Activated naive CD8-positive, alpha-beta T cell treated with anti-CD3 and anti-CD28 coated beads, Interleukin-2, amount 50 U/mL, for 24 hours (primary cell): ENCODE measurements at places on chromosomes 2 and 18.

GRCh38 chr2:40554665-40555294 lies 102.9 kb upstream of the SLC8A1 start:
- peaks cover 1% of the 10 kb centered on the region for H3K27me3 ChIP-seq
- peak; percentile 62 for DNase-seq
- no peaks in the 10 kb centered on the region for H3K4me1 ChIP-seq
- H3K27ac ChIP-seq: no peak overlapping the region

- H3K36me3 ChIP-seq: peaks cover 4% of the 10 kb centered on the region
- no peaks in the 10 kb centered on the region for H3K27me3 ChIP-seq
- peaks cover 38% of the 10 kb centered on the region for H3K4me1 ChIP-seq
- no peak for DNase-seq
Observed at GRCh38 chr2:239238839-239239606, 161.8 kb downstream of the HDAC4 start.

- H3K27me3 ChIP-seq: peaks cover 2% of the 10 kb centered on the region
- H3K4me1 ChIP-seq: peaks cover 16% of the 10 kb centered on the region
- H3K36me3 ChIP-seq: peaks cover 3% of the 10 kb centered on the region
- DNase-seq: no peak
Observed at GRCh38 chr2:8244639-8245038, 437.2 kb upstream of the ID2 start.

DNA sequence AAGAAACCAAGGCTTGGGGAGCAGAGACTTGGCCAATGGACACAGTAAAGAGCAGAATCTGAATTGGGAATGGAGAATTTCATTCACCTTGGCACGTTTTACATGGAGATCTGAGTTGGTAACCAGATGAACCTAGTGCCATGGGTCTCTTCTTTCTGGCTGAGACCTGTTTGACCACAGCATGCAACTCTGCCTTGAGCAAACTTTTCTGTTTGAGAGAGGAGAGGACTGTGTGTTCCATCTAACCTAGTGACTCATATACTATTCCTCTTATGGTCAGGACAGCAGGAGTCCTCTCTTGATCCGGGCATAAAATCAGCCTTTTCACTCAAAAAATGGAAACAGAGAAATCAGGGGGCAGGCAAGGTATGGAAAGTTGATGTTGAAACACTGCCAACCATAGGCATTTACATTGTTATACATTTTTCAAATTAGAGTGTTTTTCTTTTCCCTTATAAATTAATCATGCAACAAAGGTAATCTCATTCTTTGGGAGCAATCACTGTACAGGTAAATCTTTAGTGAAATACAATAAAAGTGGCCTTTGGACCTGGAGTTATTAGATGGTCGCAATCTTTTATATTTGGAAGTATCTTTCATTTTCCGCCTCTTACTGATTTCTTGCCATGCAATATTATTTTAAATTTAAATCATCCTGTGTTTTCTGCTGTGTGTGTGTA lies 86.7 kb downstream of the NRP2 start:
- no peak for DNase-seq
- H3K36me3 ChIP-seq: no peaks in the 10 kb centered on the region
- H3K4me3 ChIP-seq: no peak overlapping the region
- H3K27ac ChIP-seq: no peak overlapping the region
- peaks cover 9% of the 10 kb centered on the region for H3K4me1 ChIP-seq
- peaks cover 34% of the 10 kb centered on the region for H3K27me3 ChIP-seq

GRCh38 chr2:74887960-74888700 lies 54.2 kb downstream of the HK2 start:
- no peaks in the 10 kb centered on the region for H3K27me3 ChIP-seq
- peaks cover 78% of the 10 kb centered on the region for H3K36me3 ChIP-seq
- no peaks in the 10 kb centered on the region for H3K4me1 ChIP-seq
- H3K4me3 ChIP-seq: no peak overlapping the region
- DNase-seq: no peak

- DNase-seq: no peak
- H3K27ac ChIP-seq: no peak overlapping the region
Observed at GRCh38 chr2:151083856-151084795, 177.5 kb downstream of the RBM43 start.

DNA sequence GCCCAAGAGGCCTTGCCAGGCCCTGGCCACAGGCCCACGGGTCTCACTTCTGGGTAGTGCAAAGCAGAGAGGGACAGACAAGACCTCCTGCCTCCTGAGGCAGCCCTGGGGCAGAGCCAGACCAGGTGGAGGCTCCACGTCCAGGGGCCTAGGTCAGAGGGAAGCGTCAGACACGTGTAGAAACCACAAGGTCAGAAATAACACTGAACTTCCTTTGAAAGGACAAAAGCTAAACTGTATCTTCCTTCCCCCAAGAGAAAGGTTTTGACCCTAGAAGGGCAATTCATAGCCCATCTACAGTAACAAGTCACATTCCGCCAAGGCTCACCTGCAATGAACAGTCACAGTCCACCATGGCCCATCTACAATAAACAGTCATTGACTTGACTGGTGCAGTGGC lies 17.9 kb downstream of the SDC1 start:
- H3K4me1 ChIP-seq: no peaks in the 10 kb centered on the region
- H3K27me3 ChIP-seq: no peaks in the 10 kb centered on the region
- no peaks in the 10 kb centered on the region for H3K36me3 ChIP-seq
- H3K27ac ChIP-seq: no peak overlapping the region
- no peak for DNase-seq

- H3K27ac ChIP-seq: no peak overlapping the region
- no peaks in the 10 kb centered on the region for H3K4me1 ChIP-seq
- no peaks in the 10 kb centered on the region for H3K27me3 ChIP-seq
Observed at GRCh38 chr2:166188084-166188483, 60.3 kb upstream of the SCN1A start.

DNA sequence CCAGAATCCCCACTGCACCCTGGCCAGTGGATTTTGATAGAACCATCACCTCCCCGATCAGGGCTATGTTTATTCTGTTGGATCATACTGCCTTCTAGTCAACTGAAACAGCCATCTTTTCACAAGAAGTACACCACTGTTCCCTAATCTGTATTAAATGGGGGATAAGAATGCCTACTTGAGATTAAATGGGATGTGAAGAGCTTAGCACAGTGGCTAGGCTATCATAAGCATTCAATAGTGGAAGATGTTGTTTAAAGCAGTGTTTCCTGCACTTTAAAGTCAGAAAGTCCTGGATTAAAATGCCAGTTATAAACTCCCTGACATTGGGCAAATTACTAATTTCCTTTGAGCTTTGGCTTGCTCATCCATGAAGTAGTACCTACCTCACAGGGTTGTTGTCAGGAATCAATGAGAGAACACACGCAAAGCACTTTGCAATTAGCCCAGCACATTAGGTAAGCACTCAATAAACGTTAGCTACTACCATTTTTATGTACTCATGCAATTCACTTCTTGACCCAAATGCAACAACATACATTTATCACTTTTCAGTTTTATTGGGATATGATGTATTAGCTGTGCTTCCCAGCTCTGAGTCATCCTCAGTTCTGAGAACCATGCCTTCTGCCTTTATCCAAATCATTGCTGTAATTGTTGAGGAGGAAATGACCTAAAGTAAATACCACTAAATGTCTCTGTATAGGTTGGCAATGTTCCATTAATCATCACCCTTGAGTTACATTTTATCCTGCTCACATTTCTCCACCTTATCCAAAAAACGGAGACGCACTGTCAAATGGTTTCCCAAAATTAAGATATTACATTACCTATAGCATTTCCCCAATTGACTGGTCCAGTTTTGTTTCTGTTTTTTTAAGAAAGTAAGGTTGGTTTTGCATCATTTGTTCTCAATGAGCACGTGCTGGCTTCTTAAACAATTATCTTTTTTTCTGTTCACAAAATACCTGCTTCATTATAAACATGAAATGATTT lies 2.1 kb downstream of the TMEM247 start:
- H3K27me3 ChIP-seq: no peaks in the 10 kb centered on the region
- no peak overlapping the region for H3K27ac ChIP-seq
- DNase-seq: no peak
- H3K36me3 ChIP-seq: no peaks in the 10 kb centered on the region
- no peak overlapping the region for H3K4me3 ChIP-seq

- H3K27ac ChIP-seq: no peak overlapping the region
- no peak overlapping the region for H3K4me3 ChIP-seq
- no peaks in the 10 kb centered on the region for H3K36me3 ChIP-seq
- peaks cover 58% of the 10 kb centered on the region for H3K4me1 ChIP-seq
Observed at GRCh38 chr2:230890646-230891045, 25.9 kb downstream of the ITM2C start.

- H3K27me3 ChIP-seq: no peaks in the 10 kb centered on the region
- H3K4me1 ChIP-seq: peaks cover 40% of the 10 kb centered on the region
- H3K4me3 ChIP-seq: peak overlapping the region; percentile 88
- no peak for DNase-seq
- H3K27ac ChIP-seq: peak overlapping the region; percentile 79
Observed at GRCh38 chr2:206163251-206163880, 3.7 kb downstream of the EEF1B2 start.

DNA sequence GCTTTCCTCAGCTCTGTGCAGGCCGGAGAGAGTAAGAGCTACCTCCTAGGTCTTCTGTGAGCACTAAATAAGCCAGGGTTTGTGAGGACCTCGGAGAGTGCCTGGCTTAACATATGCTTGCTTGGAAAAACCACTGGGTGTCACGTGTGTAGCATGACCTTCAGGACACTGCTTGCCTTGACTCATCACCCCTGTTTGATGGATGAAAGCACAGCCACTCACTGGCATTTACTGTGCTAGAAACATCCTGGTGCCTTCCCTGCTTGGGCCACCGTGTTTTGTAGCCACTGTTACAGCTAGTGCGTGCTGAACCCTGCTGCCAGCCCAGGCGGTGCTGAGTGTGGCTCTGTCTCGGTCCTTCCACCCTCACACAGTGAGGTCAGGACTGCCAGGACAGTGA lies 34.8 kb upstream of the ITM2C start:
- peaks cover 9% of the 10 kb centered on the region for H3K4me1 ChIP-seq
- H3K27me3 ChIP-seq: peaks cover 48% of the 10 kb centered on the region
- DNase-seq: no peak
- no peak overlapping the region for H3K4me3 ChIP-seq

- DNase-seq: no peak
- H3K4me3 ChIP-seq: no peak overlapping the region
- H3K27me3 ChIP-seq: peaks cover 15% of the 10 kb centered on the region
Observed at GRCh38 chr18:50614838-50615237, 55.0 kb downstream of the MAPK4 start.

GRCh38 chr18:28651298-28651697 lies 474.4 kb upstream of the CDH2 start:
- no peaks in the 10 kb centered on the region for H3K4me1 ChIP-seq
- H3K27ac ChIP-seq: no peak overlapping the region
- DNase-seq: no peak
- no peaks in the 10 kb centered on the region for H3K36me3 ChIP-seq
- no peak overlapping the region for H3K4me3 ChIP-seq
- H3K27me3 ChIP-seq: no peaks in the 10 kb centered on the region

DNA sequence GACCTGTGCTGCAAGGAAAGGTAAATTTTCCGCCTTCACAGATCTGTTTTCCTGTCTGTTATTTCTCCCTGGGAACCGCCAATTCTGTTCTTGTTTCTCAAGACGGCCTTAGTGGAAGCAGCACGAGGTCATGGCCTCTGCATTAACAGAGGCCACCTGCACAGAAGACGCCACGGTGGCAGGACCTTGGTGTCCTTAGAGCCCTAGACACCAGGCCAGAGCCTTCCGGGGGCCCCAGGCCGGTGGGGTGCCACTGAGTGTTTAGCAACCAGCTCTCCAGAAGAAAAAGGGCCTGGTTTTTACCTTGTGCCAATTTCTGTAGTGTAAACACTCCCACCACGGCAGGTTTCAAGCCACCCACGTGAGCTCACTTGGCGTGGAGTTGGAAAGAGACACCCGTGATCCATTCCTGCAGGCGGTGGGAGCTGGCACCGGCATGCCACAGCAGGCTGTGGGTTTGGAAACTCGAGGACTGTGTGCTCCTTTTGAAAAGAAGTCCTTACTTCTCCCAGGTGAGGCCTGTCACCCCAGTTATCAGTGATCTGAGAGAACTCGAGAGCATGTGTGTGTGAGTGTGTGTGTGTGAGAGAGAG lies 103.9 kb upstream of the HDAC4 start:
- H3K4me3 ChIP-seq: no peak overlapping the region
- H3K27me3 ChIP-seq: no peaks in the 10 kb centered on the region
- DNase-seq: no peak
- no peak overlapping the region for H3K27ac ChIP-seq

- no peaks in the 10 kb centered on the region for H3K36me3 ChIP-seq
- peak; percentile 5 for DNase-seq
- H3K4me1 ChIP-seq: peaks cover 13% of the 10 kb centered on the region
Observed at GRCh38 chr2:200305797-200306195, 697 bp upstream of the SPATS2L start.

GRCh38 chr2:37189452-37190153 lies 1.1 kb upstream of the SULT6B1 start:
- H3K36me3 ChIP-seq: no peaks in the 10 kb centered on the region
- H3K27me3 ChIP-seq: peaks cover 3% of the 10 kb centered on the region
- no peaks in the 10 kb centered on the region for H3K4me1 ChIP-seq
- H3K4me3 ChIP-seq: no peak overlapping the region
- no peak for DNase-seq
- H3K27ac ChIP-seq: no peak overlapping the region

DNA sequence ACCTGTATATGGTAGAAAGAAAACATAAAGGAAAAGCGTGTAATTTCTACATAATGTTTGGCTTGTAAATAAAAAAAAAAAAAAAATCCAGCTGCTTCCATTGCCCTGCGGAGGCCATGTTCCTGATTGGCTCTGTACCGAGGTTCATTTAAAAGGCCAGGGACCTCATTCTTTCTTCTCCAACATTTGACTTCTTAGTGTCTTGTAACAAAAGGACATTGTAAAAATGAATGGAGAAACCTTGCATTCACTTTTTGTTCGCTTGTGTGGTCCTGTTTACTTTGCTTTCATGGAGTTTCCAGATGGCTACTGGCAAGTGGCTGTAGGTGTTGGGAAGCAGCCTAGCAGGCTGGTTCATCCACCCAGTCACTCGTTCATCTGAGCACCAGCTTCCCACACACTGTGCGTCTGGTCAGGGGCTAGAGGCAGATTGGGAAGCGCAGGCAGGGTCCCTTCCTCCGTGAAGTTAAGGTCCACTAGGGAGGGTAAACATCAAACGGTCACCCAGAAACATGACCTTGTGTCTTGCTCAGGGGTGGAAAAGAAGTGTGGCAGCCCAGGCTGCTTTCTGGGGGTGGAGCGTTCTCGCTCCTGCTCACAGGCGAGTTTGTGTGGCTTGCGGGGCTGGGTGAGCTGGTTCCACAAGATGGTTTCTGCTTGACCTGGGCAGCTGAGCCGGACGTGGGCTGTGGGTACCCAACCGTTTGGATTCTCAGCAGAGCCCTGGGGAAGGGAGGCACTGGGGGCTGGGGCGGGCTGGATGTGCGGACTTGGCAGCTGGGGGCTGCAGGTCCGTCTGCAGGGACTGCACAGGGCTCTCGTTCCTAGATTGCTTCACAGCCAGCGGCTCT lies 260.7 kb downstream of the AGAP1 start:
- no peaks in the 10 kb centered on the region for H3K27me3 ChIP-seq
- H3K36me3 ChIP-seq: no peaks in the 10 kb centered on the region
- no peak overlapping the region for H3K4me3 ChIP-seq
- H3K27ac ChIP-seq: no peak overlapping the region

- no peak overlapping the region for H3K4me3 ChIP-seq
- no peak overlapping the region for H3K27ac ChIP-seq
- H3K27me3 ChIP-seq: peaks cover 2% of the 10 kb centered on the region
- DNase-seq: no peak
- H3K36me3 ChIP-seq: no peaks in the 10 kb centered on the region
Observed at GRCh38 chr2:223114170-223114569, 62.2 kb downstream of the KCNE4 start.
